ENCODE measurements at places on chromosomes 4 and X.

- DNase-seq, result no peak
Measured at GRCh38 chrX:69995362-69996112, 54.2 kb downstream of the AWAT2 start.

- DNase-seq, result no peak
Measured at GRCh38 chr4:32986236-32986635, 2266.1 kb downstream of the PCDH7 start.

DNA sequence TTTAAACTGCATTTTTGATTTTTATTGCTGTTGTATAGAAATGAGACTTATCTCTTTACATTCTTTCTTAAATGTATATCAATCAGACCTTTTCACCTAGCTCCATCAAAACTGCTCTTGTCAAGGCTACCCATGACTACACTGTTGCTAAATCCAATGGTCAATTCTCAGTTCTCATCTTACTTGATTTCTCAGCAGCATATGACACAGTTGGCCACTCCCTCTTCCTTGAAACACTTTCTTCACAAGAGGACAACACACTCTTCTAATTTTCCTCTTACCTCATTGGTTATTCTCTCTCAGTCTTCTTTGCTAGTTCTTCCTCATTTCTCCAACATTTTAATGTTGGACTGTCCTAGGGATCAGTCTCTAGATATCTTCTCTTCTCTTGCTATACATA, 94.1 kb upstream of the CITED1 start:
- no peak for DNase-seq

GRCh38 chr4:156038772-156039171, 85.1 kb upstream of the CTSO start:
- no peak for DNase-seq

- no peak for DNase-seq
Measured at GRCh38 chrX:129842510-129843208, 1.0 kb downstream of the ZDHHC9 start.

GRCh38 chr4:24013668-24014422, 124.0 kb upstream of the PPARGC1A start:
- no peak for DNase-seq

DNA sequence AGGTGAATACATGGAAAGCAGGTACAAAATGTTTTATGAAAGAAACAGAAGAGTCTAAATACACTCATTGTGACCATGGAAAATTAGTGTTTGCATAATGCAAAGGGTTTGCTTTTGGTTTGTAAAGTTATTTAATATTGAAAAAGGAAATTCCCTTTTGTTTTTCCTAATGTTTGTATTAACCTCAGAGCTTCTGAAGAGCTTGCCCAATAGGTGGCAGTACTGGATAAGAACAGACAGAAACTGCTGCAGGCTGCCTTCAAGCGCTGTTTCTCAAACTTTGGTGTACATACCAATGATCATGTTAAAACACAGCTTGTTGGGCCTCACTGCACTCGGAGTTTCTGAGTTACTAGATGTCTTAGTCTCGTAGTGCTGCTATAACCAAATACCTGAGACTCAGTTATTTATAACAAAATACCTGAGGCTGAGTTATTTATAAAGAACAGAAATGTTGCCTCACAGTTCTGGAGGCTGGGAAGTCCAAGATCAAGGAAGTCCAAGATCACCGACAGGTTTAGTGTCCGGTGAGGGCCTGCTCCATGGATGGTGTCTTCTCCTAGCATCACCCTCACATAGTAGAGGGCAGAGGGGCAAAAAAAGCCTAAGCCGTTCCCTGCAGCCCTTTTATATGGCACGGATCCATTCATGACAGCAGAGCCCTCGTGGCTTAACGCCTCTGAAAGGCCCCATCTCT, 54.2 kb downstream of the SUPT20HL2 start:
- no peak for DNase-seq

DNA sequence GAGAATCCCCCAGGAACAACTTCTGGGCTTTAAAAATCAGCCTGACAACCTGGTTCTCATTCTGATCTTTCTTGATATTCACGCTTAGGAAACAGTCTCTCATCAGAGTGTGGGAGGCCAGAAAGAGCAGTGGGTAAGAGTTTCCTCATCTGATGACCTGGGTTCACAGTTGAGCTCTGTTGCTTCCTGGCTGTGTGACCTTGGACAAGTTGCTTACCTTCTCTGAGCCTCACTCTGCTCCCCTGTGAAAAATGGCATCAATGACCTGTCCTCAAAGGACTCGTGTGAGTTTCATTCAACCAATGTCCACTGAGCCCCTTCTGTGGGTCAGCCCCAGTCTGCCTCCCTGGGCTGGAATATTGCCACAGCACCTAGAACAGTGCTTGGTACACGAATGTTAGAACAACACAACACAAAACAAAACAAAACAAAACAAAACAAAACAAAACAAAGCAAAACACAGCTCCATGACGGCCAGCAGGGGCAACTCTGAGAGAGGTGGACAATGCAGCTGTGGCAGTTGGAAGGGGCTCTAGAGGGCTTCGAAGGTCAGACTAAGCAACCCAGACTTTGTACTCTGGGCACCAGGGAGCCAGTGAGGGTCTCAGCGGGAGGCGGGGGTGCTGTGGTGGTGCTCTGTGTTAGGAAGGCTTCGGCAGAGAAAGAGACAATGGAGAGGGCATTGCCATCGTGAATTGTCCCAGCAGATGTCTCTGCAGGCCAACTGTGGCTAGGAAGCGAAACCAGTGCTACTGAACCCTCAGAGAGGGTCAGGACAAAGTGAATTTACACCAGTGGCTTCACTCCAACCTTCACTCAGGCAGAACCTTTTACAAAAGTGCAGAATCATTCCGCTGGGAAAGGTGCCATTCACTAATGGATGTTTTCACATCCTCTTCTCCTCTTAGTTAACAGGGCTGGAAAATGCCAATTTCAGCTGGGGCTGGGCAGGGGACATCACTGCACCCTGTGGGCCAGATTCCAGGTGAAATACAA, 14.3 kb upstream of the C4orf50 start:
- no peak for DNase-seq

GRCh38 chr4:139899346-139899745, 233.7 kb downstream of the MGST2 start:
- no peak for DNase-seq

- no peak for DNase-seq
Measured at GRCh38 chr4:84915396-84915780, 51.1 kb downstream of the WDFY3 start.
